ENCODE measurements at places on chromosomes 2 and 18. TPM values are rescaled to one million over a fixed set of nuclear protein-coding genes. Genes with fewer than 3 reads are reported as not detected.

RNU2-63P gene
- total RNA-seq, result 19.4 TPM

ALMS1 gene
- total RNA-seq, result 7.4 TPM

MROH2A gene
- not detected for total RNA-seq

TTC27 gene
- 20.6 TPM for total RNA-seq

RAB31 gene
- total RNA-seq, result 9.5 TPM

C1GALT1C1L gene
- total RNA-seq, result 0.37 TPM

All from Caco-2 (cell line).